ENCODE measurements at places on chromosomes 13 and 19.

DNA sequence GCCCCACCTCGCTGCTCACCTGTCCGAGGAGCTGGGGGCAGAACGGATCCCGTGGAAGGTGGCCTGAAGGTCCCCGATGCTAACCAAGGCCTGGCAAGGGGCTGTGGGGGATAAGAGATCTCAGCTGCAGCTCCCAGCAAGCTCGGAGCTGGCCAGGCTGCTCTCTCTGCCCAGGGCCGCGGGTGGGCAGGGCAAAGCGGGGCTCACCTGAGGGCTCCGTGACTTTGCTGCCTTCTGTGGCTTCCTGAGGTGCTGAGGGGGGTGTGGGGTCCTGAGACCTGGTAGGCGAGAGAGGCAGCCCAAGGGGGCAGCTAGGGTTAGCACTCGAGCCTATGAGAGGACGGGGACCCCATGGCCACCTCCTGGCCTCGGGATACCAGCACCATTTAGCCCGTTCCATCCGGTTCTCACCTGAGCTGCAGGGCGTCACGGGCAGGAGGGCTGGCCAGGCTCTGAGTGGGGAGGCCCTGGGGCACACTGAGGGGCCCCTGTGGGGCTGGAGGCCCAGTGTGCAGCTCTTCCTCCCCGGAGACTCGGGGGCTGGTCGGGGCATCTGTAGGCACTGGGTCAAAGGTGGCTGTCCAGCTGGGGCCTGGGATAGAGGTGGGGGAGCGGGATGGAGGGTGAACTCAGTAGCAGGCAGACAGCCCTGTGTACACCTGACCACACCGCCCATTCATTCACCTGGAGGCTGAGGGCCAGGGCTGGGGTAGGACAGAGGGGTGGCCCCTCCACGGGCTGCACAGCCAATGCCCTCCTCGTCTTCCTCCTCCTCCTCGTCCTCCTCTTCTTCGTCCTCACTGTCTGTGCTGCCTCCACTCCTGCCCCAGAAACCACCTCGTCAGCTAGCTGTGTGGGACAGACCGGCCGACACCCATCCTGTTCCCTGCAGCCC lies 3.1 kb upstream of the TMEM86B start:
- DNase-seq = no peak

GRCh38 chr13:24746618-24747247 lies 17.2 kb upstream of the RNF17 start:
- no peak for DNase-seq

DNA sequence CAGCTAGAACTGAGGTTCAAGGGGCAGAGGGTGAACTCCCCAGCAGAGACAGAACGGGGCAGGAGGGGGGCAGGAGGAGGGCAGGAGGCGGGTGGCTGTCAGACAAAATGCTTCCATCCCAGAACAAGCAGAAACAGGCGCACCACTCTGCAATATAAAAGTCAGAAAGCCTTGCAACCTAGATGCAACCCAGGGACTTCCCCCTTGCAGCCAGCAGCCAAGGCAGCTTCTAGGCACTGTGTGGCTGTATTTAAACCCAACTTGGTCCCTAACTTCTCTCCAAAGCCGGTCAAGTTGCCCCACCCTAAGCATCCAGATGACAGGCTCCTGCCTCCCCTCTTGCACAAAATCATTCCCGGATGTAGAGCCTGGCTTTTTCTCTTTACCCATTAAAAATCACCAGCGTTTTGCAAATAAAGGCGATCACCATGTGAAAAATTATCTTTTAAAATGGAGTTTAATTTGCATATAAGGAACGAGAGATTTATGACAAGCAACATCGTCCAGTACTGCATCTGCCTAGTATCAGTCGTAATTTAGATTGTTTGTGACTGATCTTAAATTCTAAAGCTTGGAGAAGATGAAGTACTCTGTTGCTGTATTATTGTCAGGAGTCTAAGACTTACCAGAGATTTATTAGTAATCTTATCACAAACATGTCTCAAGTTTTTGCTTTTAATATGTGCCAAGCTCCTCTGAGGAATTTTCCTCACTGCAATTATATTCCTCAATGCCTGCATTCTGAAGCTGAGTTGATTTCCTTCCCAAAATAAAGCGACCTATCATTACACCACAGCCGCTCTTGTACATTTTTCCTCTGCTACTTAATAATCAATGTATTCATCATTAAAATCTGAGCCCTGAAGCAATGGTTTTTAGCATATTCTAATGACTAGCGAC lies 307.1 kb upstream of the ZNF507 start:
- no peak for DNase-seq

- no peak for DNase-seq
Observed at GRCh38 chr13:30984620-30985019, 52.2 kb downstream of the TEX26 start.

GRCh38 chr13:31236211-31236786 lies 36.5 kb downstream of the B3GLCT start:
- peak; percentile 69 for DNase-seq

GRCh38 chr13:26168237-26168814 lies 53.8 kb downstream of the RNF6 start:
- DNase-seq = peak; percentile 27
